ENCODE measurements at places on chromosomes 4 and X.

- DNase-seq: no peak
Measured at GRCh38 chr4:2154215-2154740, 87.6 kb downstream of the HAUS3 start.

DNA sequence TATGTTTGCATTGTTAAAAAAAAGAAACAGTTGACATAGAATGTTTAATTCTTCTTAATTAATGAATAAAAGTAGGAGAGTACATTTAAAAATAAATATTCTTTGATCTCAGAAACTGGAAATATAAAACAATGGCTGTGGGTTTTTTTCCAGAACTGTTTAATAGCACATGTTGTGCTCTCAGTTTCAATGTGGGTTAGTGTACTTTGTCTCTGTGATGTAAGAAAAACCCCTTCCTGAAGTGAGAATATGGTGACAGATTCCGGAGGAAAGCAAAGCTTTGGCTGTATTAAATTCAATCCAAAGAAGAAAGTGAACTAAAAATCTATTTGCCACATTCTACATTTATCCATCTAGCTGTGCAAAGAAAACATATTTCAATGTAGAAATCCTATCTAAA, 261.9 kb upstream of the ADGRL3 start:
- DNase-seq: no peak

DNA sequence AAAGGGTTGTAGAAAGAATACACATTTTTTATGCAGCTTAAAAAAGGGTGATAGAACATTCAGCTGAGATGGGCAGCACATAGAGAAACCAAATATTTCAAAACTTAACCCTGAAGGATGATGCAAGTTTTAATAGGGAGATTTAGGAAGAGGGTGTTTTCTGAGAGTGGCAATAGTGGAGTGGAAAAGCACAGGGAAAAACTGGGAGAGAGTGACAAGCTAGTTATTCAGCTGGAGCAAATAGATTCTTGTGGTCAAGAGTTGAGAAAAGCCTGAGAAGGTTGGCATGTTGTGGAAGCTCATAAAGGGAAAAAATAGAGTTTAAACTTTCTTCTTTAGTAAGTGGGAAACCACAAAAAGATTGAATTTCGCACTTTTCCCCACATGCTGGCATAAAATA, 359.6 kb upstream of the PITX2 start:
- DNase-seq: no peak

DNA sequence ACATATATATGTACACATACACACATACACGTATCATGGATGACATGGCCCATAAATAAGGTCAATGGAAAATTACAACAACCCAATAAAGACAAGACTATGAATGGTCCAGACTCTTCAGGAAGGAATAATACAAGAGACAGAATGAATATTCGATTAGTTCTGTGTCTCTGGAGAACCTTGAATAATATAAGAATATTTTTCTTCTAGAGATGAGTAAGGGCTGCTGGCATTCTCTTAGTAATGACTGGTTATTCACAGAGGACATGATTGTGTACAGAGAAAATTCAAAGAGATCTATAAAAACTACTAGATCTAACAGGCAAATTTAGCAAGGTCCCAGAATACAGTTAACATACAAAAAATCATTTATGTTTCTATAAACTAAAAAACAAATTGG, 23.3 kb downstream of the SPIN4 start:
- DNase-seq: no peak

- no peak for DNase-seq
Measured at GRCh38 chrX:155871934-155872333, 9.2 kb upstream of the VAMP7 start.

- DNase-seq: no peak
Measured at GRCh38 chr4:65661471-65661870, 8.8 kb downstream of the EPHA5 start.

DNA sequence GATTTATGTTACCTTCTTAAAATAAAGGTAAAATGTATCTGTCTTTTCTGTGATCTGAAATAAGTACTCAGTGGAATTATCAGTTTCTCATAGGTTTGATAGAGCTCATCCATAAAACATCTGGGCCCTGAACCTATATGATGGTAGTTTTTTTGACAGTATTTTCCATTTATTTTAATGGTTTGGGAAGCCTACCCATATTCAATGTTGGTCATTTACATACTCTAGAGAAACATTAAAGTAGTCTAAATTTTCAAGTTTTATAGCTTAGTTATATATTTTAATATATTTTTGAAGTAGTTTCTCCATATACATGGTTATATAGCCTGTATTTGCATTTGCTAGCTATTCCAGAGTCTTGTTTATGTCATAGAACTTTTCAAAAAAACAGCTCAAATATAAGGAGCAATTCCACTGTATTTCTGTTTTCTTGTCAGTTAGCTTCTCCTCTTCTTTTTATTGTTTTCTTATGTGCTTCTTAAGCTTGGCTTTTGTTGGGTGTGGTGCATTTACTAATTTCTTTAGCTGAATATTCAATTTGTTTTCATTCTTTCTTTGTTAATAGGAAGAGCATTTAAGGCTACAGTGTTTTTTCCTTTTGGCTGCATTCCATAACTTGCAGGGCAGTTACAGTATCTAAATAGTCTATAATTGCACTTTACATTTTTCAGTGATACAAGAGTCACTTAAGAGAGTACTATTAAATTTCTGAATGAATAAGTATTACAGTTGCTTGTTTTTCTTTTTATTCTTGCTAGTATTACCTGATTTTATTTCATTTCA, 181.4 kb downstream of the DKK2 start:
- DNase-seq: no peak

DNA sequence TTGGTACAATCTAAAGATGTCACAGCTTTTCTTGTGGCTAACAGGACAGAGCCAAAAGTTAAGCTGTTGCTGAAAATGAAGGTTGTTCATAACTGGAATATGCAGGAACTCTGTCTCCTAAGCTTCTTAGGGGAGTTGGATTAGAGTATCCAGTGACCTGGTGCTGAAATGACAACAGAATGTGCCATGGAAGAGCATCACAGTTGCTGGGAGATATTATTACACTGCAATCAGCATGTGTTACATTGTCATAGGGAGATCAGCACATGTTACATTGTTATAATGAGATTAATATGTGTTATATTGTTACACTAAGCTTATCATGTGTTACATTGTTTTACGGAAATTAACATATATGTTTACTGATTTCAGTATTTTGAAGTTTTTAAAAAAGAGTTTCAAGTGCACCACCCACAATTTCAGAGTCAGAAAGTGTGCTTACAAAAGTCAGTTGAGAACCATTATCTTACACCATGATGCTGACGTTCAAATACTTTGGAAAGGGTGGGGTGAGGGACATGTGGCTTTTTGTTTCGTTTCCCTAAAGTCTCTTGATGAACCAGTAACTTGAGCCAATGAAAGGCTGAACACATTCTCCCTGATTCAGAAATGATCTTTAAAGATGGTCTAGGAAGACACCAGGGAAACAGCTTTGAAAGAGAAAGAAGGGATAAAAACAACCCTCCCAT, 113.4 kb downstream of the DRD5 start:
- DNase-seq: no peak

GRCh38 chr4:182931691-182932345, 14.6 kb upstream of the DCTD start:
- DNase-seq: no peak

DNA sequence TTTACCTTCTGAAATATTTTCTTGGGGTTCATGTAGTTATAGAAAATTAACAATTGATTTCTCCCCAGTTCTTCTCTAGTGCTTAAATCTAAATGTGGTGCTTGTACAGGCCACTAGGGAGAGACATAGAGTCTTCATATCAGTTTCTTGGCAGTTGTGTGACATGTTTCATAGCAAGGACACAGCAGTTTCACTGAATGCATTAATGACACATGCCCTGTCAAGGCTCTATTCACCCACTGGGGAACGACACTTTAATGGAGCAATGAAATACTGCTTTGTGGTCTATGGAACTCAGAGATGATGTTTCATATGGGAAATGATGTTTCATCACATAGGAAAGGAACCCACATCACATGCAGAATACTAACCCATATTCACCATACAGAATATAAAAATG, 2.8 kb downstream of the VEGFC start:
- DNase-seq: no peak

Measured in brain pericyte (primary cell).